ENCODE measurements at places on chromosomes 13 and 19.

DNA sequence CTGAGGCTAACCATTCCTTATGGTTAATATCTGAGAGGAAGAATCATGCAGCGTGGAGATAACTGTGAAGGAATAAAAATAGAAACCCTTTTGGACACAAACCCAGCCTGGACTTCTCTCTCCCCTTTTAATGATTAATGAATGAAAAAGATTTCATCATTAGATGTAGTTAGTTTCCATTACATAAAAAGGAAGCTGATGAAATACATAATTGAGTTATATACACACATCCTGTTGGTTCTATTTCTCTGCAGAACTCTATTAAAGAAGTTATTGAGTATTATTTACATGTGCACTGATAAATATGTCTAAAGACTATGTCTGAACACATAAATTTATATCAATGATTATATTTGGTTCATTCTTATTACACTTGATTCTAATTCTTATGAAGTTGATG lies 465.3 kb downstream of the GPC5 start:
- DNase-seq = no peak

DNA sequence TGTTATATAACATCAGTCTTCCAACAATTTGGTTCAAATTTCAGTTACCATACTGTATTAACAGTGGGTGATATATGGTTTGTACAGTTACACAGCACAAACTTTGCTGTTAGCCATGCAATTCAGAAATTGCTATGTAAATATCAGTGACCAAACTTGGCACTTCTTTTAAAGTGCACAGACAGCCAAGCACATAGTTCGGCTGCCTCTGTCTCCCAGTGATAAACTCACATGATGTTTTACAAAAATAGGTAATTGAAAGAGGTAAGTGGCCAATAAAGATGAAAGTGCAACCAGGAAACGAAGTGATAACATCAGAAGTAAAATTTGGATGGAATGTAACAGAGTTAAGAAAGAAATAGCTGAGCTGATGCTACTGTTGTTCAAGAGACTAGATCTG lies 143.9 kb downstream of the PCDH9 start:
- DNase-seq = no peak

DNA sequence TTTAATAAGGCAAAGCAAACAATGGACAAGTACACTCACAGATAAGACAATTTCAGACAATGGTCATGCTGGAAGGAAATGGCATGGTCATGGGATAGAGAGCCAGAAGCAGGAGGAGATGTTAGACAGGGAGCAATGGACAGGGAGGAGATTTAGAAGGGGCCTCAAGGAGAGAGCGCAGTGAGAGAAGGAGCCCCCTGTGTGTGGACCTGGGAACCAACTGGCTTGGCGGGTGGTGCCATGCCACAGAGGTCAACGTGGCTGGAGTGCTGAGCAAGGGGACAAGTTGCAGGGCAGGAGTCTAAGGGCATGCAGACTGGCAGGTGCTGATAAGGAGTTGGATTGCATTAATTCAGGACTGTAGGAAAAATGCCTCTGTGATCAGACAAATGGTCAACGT lies 75.3 kb upstream of the UQCRFS1 start:
- no peak for DNase-seq

- no peak for DNase-seq
Observed at GRCh38 chr13:109394311-109394988, 391.9 kb downstream of the IRS2 start.

GRCh38 chr19:51372649-51373504 lies at the start of gene NKG7:
Gene NKG7, minus strand, starts transcription at chr19:51372654. Its CDS starts 119 bp downstream, at chr19:51372535.
- no peak for DNase-seq

- no peak for DNase-seq
Observed at GRCh38 chr19:2050349-2050990, 574 bp downstream of the MKNK2 start.

DNA sequence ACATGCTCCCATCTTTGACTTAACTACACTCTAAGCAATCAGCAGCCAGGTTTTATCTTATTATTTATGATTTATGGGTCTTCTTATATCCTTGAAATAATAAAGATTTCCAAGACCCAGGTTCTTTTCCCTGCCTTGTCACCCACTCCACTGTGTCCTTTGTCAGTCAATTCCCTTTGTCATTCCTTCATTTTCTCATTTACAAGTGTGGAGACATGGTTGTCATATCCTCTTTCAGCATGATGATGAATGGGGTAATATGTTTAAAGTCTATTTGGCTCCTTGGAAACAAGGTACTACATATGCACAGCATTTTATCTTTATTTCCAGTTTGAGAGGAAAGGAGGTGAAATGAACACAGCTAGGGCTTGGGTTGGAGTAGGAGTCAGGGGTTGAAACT lies 521.8 kb downstream of the LMO7 start:
- no peak for DNase-seq

GRCh38 chr19:4715529-4716221 lies 8.0 kb downstream of the DPP9 start:
- no peak for DNase-seq

DNA sequence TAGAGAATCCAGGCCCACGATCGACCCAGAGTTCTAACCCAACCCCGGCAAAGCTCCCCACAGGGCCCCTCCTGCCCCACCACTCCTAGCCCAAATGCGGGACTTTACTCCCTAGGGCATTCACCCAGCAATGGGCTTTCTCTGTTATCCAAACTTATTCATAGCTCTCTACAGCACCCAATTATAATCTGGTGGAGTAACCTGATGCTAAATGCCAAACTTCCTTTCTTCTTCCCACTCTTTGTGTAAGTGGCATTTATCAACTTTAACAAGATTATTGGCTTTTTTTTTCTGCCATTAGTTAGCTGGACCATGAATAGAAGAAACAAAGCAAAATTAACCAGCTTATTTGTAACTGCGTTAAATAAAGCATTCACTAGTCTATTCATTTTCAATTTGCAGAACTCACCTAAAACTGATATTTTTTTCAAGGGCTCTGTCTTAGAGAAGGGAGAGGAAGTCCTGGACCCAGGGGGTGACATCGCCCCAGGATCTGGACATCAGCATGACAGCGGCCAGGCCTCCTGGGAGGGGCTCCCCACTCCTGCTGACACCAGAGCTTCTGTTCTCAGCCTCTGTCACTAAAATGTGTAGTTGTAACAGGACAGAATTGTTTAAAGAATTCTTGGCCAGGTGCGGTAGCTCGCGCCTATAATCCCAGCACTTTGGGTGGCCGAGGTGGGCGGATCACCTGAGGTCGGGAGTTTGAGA lies 1.5 kb downstream of the FAM124A start:
- DNase-seq = no peak

DNA sequence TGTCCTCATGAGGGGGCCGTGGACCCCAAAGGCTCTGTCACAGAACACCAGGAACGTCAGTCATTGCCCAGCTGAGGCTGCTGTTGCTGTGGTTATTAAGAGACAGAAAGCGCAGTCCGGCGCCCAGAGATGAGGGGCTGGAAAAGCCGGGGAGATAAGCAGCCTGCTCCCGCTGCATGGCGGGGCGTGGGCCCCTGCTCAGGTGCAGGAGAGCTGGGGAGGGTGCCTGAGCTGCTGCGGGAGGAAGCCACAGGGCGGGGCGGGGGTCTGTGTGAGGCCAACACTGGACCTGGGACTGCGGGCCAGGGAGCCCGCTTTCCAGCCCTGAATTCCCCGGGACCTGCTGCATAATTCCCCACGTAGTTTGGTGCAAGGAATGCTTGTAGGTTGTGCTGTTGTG lies 11.3 kb downstream of the SOX1 start:
- no peak for DNase-seq

DNA sequence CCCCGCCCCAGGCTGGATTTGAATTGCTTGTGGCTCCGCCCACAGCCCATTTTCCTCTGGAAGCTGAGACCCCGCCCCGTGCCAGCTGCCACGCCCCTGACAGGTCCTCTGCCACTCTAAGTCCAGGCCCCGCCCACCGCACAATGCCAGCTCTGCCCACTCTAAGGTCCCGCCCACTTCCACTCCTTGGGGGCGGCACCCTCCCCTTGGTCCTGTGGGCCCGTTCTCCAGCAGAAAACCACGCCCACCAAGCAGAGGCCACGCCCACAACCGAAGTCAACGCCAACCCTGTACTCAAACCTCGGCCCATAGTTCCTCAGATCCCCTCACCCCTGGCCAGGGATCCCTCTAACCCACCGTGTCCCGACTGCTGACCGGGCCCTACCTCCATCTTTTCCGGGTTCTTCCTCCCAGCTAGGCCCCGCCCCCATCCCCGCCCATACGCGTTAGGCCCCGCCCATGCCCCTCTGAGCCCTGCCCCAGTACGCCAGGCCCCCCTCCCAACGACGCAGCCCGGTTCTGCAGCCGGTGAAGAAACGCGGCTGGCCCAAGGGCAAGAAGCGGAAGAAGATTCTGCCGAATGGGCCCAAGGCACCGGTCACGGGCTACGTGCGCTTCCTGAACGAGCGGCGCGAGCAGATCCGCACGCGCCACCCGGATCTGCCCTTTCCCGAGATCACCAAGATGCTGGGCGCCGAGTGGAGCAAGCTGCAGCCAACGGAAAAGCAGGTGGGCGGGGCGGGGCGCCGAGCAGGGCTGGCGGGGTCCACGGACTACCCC lies 1.3 kb downstream of the HMG20B start:
- DNase-seq = peak; percentile 89

DNA sequence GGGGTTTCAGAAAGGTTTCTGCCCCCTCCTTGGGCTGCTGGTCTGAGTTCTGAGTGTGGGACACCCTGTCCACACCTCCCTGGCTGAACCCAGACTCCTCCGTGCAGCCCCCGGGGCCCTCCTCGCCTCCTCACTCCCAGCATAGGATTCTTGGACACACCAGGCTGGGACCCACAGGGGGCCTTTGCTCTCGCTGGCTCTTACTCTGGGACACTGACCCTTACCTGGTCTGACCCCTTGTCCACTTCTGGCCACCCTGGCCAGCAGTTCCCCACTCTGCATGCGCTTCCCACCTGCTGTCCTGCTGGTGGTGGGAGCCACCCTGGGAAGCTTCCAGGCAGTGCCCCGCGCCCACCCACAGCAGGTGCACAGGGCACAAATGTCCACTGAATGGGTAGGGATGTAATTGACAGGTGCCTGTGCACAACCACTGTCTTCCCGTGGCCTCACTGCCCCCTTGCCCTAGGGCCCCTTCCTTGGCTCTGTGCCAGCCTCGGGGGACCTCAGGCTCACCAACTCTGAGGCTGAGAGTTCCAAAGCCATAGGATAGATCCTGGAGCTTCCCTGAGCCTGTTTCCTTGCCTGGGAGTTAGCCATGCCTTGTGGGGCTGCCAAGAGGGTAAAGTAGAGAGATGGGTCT lies 7.0 kb upstream of the SLC25A42 start:
- no peak for DNase-seq

- DNase-seq = no peak
Observed at GRCh38 chr19:52214241-52214640, 24.4 kb downstream of the PPP2R1A start.

DNA sequence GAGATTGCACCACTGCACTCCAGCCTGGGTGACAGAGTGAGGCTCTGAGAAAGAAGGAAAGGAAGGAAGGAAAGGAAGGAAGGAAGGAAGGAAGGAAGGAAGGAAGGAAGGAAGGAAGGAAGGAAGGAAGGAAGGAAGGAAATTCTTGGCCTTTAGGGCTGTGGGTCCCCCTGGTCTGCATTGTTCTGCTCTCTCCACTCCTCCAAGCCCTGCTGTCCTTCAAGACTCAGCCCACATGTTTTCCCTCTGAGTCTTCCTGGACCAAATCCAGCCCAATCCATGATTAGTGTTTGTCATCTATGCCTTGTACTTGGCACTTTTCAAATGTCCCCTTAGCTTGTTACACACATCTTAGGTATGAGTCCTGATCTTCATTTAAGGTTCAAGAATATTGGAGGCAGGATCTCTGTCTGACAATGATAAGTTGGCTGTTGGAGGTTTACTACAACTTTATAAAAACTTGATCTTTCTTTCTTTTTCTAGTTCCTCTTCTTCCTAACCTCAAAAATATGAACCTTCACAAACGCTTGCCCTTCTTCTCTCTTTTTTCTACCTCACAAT lies 48.8 kb upstream of the INTS6 start:
- DNase-seq = peak; percentile 84

- peak; percentile 74 for DNase-seq
Observed at GRCh38 chr19:45643024-45643926, 4.1 kb upstream of the EML2 start.

DNA sequence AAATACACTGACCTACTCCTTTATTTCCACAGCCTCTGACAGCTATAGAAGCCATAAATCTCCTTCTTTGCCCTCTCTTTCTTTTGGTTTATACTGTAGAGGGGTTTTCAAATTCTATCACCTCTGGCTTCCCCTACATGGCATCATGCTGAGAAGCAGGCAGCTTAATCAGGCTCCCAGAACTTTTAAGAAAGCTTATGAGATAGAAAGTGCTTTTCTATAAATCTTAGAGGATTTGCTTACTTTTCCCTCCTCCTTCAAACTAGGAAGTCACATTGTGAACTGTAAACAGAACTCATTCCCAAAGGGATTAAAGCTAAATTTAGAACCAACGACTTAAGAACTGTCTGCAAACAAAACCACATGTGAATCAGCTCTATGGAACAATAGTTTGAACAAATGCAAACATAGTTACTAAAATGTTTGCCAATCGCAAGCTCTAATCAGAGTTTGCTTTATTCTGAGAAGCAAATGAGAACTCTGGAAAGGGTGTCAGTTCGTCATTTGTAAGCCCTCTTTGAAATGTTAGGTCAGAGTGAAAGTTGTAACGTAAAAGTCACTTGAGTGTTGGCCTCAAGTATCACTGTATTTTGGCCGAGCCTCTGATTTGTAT lies 344.1 kb downstream of the RFC3 start:
- peak; percentile 67 for DNase-seq

- DNase-seq = no peak
Observed at GRCh38 chr13:41177616-41178015, 16.8 kb downstream of the KBTBD7 start.

GRCh38 chr13:98626298-98626935 lies 49.5 kb upstream of the STK24 start:
- DNase-seq = peak; percentile 64

DNA sequence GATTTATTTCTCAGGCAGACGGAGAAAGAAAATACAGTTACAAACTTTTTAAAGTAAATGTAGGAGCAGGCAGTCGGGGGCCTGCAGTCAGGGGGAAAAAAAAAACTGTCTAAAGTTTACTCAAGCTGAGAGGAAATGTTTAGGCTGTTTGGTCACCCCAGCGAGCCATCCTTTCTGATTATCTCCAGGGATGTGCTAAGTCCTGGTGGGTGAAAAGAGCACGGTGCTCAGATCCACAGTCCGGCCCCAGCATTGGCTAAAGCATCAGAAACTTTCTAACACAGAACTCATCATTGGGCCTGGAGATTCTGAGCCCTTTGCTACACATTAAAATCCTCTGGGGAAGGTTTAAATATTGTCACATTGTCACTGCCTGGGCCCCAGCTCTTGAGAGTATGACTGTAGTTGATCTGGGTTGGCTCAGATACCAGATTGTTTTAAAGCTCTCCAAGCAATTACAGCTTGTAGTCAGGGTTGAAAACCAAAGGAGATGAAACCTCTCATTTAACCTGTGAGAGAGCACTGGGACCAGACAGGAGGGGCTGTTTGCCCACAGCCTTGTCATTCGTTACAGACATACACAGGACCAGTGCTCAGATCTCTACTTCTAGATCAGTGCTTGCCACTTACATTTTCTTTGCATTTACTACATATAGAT lies 131.1 kb upstream of the HTR2A start:
- no peak for DNase-seq

- DNase-seq = peak; percentile 62
Observed at GRCh38 chr13:77544355-77544754, 8.8 kb downstream of the SCEL start.
